HFFc6 (cell line): ENCODE measurements at places on chromosomes 4 and X.

- no peak for DNase-seq
These were observed 123.2 kb downstream of the RPS6KA6 start for GRCh38 chrX:84064814-84065213.

GRCh38 chr4:21645776-21646175 is 302.8 kb downstream of the KCNIP4 start:
- no peak for DNase-seq

- DNase-seq = peak; percentile 40
These were observed 57.0 kb downstream of the DCLK2 start for GRCh38 chr4:150135134-150135772.

DNA sequence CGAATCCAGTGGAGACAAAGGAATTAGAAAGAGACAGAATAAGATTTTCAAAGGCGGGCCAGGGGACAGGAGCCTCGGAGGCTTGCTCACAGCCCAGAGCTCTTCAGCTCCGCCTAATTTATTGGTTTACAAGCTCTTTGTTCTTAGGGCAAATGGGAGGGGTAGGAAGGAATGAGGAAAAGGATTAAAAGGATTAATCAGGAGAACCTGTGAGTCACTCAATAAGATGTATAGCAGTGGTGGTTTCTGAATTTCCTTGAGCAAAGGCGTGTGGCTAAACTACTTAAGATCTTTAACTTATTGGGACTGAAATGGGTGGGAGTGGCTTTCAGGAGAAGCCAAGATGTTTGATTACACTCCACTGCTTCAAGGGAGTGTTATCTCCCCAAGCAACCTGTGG is 456.0 kb upstream of the SPANXN1 start:
- DNase-seq = no peak

DNA sequence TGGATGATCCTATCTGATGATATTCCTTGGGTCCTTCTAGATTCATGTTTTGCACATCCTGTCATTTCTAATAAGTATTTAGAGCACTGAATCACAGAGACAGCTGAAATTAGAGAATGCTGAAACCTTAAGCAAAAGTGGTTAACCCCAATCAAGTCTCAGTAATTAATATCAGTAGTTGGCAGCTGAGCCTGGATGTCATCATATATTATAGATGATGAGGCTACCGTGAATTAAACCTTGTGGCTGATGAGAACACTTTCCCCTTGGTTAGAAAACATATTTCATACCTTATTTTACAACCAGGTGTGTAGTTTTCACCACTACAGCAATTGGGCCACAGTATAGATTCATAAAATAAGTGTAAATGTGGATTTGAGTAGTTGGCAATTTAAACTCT is 499.0 kb downstream of the PDGFC start:
- DNase-seq = no peak

DNA sequence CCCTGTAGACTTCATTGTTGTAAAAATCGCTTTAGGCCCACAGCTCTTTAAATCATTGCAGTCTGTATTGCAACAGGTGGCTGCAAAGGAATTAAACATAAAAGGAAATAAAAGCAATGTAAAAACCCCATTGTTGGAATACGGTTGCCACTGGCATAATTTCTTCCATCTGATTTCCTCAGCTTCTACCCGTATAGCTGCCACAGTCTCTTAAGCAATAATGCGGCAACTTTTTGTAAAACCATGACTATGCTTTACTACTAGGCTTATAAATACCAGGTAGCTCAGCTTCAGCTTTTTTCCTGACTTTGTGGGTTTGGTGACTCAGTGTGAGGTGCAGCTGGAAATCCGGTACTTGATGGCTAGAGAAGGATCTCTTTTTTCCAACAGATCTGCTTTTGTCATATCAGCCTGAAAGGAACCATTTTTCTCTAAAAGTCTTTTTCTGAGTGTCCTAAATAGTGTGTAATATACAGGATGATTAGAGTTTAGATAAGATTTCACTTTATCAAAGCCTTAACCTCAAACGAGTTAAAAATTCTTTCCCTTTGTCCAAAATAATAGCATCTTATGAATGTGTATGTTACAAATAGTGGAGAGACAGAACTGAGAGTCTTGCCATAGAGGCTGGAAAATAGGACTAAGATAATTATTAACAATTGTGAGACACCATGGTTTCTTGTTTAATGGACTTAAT is 268.0 kb downstream of the ADGRL3 start:
- no peak for DNase-seq

GRCh38 chrX:9707306-9708033 is 58.2 kb downstream of the GPR143 start:
- DNase-seq = no peak

GRCh38 chr4:59412739-59413138 is 1787.4 kb upstream of the ADGRL3 start:
- DNase-seq = no peak

DNA sequence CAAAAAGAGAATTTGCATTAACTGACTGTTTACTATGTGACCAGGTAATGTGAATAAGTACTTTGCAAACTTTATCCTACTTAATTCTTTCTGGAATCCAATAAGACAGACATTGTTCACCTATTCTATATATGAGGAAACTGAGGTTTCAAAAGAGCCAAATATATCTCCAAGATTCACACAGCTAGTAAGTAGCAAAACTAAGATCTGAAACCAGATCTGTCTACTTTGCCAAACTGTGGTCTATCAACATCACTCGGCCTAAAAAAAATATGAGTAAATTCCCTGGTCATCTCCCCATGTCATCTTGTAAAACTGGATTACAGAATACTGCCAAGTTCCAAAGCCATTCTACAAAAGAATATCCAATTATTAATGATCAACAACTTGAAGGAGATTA is 52.8 kb downstream of the ANAPC10 start:
- DNase-seq = no peak

DNA sequence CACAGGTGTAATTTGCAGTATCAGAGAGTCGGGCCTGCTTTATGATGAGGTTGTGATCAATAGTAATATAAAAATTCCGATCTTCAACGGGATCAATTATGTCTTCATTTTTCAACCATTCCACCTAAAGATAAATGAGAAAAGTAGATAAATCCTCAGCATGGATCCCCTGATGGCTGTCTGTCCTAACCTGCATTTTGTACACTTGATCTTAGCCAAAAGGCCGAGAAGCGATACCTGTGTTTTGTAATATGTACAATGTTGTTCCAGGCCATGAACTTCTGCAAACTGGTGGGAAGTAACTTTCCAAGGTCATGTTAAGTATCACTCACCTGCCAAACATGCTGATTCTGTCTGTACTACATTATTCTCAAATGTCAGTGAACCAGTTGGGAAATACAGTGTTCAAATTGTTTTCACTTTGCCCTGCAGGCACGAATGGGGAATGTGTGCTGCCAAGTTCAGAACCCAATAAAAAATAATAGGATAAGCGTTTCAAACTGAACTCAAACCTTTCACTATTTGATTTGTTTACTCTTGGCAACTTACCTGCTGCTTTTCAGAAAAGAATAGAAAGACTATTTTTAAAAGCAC is 298.1 kb downstream of the UNC5C start:
- no peak for DNase-seq

- no peak for DNase-seq
These were observed 662.2 kb upstream of the BOD1L1 start for GRCh38 chr4:14289708-14290107.

DNA sequence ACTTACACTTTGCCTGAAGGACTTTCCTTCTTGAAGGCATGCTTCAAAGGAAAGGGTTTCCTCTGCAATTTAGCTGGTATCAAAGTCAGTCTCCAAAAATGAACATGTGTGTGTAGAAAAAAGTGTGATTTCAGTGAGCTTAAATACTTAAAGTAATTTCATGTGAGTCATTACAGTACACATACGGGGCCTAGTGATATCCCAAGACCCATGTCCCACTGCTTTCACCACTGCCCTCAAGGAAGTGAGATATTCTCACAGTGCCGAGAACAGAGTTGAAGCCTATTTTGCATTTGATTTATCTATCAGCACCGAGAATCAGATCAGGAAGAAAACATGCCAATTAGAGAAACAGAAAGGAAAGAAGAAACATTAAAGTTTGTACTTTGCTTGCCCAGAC is 61.0 kb downstream of the CHST7 start:
- no peak for DNase-seq

GRCh38 chr4:77126809-77127208 is 30.2 kb upstream of the CCNG2 start:
- DNase-seq = no peak

DNA sequence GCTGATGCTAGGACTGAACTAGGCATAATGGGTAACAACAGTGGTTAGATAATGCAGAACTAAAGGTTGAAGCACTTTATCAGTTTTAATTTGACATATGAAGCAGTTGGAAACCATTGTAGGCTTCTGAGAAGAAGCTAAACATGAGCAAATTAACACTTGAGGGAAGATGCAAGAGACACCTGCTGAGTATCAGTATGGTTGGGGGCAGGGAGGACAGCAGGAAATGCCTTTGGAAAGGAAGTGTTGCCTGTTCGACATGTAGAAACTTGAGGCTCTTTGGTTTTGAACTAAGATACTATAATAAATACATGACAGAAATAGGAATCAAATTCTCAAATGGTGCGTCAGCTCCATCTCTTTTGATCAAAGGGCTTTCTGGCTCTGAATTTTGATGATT is 115.6 kb downstream of the FHIP1A start:
- no peak for DNase-seq

DNA sequence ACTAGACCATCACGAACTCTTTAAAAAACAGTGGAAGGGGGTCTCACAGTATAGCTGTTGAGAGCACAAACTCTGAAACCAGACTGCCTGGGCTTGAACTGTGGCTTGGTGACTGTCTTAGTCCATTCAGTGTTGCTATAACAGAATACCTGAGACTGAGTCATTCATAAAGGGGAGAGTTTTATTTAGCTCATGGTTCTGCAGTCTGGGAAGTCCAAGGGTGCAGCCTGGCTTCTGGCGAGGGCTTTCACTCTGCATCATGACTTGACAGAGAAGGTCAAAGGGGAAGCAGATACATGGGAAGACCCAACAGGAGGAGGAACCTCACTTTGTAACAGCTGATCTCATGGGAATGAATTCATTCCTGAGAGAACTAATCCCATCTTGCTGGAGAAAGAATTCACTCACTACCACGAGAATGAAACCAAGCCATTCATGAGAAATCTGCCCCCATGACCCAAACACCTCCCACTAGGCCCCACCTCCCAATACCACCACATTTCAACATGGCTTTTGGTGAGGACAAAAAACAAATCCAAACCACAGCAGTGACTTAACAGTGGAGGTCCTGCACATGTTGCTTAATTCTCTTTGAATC is 116.7 kb upstream of the STOX2 start:
- no peak for DNase-seq

DNA sequence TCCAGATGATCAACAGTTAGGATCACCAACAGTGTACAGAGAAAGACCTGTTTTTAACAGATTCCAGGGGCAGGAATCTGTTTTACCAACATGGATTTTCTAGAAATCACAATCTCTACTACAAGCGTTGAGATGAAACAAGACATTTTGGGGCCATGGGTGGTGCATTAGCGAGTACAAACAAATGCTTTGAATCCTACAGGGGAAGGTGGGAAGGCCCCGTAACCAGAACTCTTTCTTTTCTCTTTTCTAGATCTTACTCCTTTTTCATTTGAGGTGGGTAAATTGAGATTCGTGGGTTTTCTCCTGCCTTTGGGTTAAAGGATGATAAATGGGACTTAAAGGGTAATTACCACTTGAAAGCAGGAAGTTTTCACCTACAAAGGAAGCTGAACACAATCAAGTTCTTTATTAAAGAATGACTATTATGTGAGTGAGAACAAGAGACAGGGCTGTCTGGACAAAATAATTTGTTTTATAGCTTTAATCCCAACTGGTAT is 189.9 kb upstream of the ANXA3 start:
- DNase-seq = no peak

DNA sequence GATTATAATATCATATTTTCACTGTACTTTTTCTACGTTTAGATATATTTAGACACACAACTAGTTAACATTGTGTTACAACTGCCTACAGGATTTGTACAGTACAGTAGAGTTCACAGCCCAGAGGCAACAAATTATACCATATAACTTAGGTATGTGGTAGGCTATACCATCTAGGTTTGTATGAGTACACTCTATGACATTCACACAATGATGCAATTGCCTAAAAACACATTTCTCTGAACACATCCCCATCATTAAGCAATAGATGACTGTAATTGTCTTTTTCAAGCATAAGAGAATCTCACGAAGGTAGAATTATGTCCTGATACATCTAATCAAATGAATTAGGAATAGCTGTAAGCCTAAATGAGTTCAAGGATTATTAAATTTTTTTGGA is 12.3 kb upstream of the TIGD2 start:
- no peak for DNase-seq

GRCh38 chrX:153861151-153861550 is 24.8 kb downstream of the L1CAM start:
- no peak for DNase-seq

DNA sequence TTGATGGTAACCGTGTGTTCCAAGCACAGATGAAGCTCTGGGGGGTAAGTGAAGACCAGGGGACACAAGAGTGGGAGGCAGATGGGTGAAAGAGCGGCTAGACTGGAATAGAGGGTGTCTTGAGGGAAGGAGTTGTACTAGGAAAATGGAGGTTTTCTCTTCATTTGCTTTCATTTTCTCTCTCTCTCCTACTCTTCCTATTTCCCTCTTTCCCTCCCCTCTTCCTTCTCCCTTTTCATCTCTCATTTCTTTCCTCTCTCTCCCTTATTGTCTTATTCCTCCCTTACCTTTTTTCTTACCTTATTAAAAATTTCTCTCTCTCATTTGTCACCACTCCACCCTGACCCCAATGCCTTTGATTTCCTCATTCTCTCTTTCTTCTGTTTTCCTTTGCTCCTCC is 3.0 kb downstream of the ITGB1BP2 start:
- no peak for DNase-seq

DNA sequence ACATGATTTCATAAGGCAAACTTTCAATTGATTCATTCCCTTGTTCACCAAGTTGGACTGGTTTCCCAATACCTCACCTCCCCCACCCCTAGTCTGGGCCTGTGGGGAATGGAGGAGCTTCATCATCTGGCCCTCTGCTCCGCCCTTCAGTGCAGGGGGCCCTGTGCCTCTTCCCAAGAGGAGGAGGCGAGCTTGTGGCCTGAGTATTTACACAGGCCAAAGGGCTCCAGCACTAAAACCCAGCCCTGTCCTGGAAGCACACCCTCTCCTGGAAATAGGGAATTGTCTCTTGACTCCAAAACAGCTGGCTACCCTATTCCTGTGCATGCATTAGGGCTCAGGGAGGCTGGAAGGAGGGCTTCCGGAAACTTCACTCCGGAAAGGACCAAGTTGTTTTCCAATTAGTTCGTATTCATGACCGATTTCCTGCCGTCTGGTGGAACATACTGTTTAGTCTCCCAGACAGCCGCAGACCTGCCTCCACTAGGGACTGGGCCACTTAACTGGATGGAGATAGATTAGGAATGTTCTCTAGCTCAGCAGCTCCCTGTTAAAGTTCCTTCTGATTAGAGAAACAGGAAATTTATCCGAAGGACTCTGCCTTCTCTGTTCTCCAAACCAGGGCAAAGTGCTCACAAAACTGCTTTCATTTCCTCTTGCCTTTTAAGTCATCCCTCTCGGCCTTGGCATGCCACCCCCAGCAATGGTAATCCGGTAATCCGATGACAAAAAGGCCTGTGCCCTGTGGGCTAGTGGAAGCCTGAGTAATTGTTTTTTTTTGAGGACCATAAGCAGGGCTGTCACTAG is 5.8 kb downstream of the SRPX2 start:
- peak; percentile 82 for DNase-seq

- DNase-seq = no peak
These were observed 431.2 kb downstream of the GASK1B start for GRCh38 chr4:157741642-157742041.
